ENCODE measurements at places on chromosomes 16 and 17.

DNA sequence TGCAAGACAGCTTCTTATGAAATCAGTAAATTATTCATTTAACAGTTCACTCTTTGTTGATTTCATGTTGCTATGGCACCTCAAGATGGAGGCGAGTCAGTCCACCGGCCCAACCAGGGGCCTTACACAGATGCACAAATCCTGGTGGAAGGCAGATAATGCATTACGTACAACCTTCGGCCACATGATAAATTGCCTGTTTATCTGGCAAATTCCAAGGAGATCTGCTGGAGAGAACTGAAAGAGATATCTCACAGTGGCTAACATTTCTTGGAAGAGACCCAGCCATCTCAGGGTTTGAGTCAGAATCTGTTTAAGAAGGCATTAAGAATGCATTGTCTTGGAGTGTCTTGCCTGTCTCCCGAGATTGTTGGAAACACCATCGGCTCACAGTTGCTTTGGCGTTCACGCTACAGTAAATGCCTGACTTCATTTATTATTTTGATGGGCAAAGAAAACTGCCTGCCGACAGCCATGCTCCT is 225.6 kb downstream of the MSI2 start:
- DNase-seq = no peak

GRCh38 chr17:43841282-43841681 is 5.7 kb upstream of the CD300LG start:
- no peak for DNase-seq

DNA sequence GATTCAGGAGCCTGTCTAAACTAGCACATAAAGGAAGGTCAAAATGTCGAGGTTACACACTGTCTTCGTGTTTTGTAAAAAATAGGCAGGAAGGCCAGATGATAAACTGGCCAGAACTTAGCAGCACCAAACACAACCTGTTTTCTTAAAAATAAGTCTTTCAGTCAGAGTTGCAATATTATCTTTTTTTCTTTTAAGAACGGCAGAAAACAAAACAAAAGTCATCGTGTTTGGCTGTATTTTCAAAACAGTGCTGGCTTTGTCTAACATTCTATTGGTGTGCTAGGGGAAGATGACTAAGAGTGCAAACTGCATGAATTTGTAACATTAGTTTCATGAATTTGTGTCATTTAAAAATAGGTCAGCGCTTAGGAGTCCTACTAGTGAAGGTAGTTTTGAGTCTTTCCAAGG is 5.3 kb downstream of the MAF start:
- DNase-seq = no peak

GRCh38 chr16:24896439-24896838 is 50.7 kb downstream of the SLC5A11 start:
- DNase-seq = no peak

DNA sequence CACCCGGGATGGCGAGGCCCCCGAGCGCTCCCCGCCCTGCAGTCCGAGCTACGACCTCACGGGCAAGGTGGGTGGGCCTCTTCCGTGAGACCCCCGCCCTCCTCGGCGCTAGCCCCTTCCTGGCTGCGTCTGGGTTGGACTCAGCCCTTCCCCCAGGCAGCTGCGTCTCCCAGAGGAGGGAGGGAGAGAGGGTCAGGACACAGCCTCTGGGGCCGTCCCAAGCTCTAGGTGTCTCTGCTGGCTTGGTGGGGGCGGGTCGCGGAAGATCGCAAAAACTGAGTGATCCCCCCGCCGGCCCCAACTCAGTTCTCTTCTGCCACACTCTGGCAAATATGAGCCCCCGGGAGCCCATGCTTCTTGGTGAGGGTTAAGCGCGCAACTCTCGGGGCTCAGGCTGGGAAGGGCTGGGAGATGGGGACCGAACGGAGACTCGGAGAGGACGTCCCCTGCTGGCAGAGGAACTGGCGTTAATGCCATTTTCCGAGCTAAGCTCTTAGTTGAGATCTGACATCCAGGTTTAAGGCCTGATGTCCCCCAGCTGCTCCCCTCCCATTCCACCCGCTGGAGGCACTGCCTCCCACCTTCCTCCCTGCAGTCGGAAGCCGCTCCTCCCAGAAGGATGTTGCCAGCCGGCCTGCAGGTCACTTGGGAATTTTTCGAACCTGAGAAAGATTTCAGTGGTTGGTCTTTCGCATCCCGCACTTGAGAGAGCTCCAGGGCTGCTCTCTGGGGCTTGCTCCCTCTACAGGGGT is 419 bp downstream of the RAB37 start:
- DNase-seq = peak; percentile 57

DNA sequence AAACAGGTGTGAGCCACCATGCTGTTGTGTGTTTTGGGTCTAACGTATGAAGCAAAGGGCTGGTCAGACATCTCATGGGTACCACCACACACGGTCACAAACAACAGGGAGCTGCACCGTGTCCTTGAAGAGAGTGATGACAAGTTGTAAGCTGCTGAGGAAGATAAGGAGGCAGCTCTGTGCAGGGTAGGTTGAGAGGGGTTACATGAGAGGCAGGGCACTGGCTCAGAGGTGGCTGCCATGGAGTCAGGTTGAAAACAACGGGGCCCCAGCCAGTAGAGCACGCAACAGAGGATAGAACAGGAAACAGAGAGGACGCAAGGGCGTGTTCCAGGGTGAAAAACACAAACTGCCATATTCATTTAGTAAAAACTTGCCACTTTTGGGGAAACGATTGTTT is 52.2 kb downstream of the TRARG1 start:
- no peak for DNase-seq

- DNase-seq = no peak
Observed at GRCh38 chr16:83021746-83022145, 395.0 kb downstream of the CDH13 start.

GRCh38 chr17:81681672-81682071 is 1.9 kb downstream of the ARL16 start:
- no peak for DNase-seq

GRCh38 chr17:31859487-31860008 is 504 bp upstream of the COPRS start:
- no peak for DNase-seq

GRCh38 chr16:10162981-10163380 is 19.2 kb downstream of the GRIN2A start:
- no peak for DNase-seq

DNA sequence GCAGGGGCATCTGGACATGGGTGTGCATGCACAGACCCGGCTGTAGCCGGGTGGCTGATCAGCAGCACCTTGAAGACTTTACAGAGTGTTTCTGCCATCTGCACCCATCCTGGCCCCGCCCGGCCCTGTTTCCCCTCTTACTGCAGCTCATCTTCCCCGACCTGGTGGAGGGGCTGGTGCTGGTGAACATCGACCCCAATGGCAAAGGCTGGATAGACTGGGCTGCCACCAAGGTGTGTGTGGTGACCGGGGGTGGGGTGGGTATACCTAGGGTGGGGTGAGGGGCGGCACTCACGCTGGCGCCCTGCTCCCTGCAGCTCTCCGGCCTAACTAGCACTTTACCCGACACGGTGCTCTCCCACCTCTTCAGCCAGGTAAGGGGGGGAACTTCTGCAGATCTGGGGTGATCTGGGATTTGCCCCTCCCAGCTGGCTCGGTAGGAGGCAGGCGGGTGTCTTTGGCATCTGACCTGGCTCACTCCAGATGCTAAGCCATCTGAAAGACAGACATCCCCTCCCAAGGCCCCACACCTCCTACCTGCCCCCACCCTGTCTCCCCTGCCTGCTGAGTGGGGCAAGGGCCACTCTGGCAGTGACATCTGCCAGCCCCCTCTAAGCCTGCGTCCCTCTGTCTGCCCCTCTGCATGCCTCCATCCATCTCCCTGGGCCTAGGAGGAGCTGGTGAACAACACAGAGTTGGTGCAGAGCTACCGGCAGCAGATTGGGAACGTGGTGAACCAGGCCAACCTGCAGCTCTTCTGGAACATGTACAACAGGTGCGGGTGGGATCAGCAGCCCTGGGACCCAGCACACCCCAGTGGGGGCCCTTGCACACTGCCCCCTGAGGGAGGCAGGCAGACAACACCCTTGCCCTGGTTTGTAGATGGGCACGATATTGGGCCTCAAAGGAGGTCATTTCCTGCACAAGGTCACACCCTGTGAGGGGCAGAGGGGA is 6.6 kb downstream of the NDRG4 start:
- no peak for DNase-seq

DNA sequence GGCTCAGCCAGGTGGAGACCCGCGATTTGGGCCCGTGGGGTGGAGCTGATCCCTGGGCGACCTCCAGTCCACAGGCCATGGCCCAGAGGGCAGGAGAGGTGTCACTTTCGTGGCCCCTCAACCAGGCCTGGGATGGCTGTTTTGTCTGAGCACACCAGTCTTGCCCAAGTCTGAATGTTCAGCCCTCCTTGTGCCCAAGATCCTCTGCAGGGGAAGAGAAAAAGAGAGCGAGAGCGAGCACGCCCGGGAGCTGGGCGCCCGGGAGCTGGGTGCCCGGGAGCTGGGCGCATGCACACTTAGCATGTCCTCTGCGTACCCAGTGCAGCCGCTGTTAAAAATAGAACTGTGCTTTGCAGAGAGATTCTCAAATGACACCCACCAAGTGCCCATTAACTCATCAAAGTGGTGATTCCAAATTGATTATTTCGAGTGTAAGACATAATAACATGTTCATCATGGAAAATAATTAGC is 403.3 kb upstream of the TNRC6C start:
- no peak for DNase-seq

- DNase-seq = peak; percentile 67
Observed at GRCh38 chr17:33750943-33751701, 458.0 kb upstream of the ASIC2 start.

DNA sequence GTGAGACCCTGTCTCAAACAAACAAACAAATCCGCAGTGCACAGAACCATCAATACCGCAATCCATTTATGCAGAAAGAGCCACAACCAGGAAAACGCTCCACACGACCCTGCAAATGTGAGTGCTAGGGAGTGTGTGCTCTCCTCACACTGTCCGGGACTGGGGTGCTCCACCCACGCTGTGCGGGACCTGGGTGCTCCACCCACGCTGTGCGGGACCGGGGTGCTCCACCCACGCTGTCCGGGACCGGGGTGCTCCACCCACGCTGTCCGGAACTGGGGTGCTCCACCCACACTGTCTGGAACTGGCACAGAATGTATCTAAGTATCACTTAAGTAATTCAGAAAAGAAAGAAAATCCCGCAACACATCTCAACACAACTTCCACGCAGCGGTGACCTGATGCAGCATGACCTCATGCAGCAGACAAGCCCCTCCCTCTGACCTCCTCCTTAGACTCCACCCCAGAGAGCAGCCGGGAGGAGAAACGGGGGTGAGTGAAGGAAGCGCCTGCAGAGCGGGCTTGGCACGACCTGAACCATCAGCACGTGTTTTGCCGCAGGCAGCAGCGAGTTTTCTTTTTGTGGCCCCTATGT is 38.5 kb downstream of the ZNF276 start:
- no peak for DNase-seq

- DNase-seq = no peak
Observed at GRCh38 chr17:33121756-33122155, 130.1 kb downstream of the SPACA3 start.

DNA sequence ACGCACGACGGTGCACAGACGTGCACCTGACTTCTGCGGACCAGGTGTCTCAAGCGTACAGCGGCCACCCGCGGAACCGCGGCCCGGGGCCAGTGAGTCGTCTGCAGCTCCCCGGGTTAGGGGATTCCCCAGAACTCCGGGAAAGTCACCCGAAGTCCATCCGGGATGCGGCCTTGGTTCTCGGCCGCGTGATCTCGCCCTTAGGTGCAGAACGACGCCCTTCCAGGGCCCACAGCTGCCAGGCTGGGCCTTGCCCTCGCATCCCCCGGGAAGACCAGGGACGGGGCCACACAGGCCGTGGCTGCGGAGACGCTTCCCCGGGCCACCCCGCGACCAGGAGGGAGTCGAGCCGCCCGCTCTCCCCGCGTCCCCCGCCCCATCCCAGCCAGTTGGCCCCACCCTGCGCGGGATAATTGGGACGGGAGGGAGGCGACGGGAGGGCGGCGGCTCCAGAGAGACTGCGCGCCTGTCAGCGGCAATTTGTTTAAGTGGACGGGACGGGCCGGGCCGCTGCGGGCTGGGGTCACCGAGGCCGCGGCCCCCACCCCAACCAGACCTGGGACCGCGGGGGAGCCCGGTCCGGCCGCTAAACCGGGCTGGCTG is 3.6 kb upstream of the TBX2 start:
- no peak for DNase-seq

GRCh38 chr17:32161506-32162365 is 19.4 kb downstream of the RHOT1 start:
- no peak for DNase-seq

DNA sequence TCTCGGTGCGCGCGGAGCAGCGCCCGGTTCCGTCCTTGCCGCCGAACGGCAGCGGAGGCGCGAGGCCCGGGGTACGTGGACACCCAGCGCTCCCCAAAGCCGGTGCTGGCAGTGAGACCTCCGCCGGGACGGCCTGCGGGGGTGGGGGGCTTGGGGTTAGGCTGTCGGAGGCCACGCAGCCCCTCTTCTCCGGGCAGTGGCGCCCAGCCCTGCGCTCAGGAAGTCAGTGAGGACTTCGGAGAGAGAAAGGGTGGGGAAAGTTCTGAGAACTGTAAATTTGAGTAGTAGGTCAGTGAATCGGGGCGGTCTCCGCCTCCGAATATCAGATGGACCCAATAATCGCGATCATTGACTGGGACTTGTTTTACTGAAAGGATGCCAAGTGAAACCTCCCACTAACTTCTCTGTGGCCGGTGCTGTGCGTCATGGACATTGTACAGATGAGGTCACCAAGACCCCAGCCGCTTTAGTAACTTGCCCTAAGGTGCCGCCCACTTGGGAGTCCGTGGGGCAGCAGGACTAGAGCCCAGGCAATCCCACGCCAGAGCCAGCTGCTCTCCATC is 468 bp downstream of the IL4R start:
- peak; percentile 73 for DNase-seq

DNA sequence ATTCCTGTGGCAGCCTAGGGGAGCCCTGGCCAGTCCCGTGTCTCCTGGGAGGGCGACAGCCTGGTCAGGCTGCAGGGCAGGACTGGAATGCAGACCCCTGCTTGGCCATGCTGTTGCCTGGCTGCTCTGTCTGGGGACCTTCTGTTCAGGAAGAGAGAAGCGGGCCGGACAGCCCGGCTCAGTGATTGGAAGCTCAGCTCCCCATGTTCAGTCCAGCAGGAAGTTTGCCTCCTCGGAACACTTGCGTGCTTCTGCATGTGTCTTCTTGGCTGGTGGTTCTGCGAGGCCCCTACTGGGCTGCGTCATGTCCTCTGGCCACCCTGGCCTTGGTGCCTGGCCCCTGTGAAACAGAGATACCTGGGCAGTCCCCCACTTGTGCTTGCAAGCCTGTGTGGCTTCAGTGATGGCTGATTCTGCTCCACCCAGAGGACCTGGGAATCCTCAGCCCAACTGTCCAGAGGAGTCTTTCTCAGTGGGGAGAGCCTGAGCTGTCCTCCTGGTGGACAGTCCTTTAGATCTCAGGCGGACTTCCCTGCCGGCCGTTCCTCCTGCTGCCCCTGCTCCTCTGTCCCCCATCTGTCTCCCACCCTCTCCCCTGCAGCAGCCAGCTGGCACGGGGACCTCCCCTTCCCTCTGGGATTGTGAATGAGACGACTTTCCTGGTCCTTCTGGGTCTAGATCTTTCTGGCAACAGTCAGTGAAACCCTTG is 279.5 kb downstream of the SEC14L1 start:
- no peak for DNase-seq

Measured in activated naive CD8-positive, alpha-beta T cell treated with anti-CD3 and anti-CD28 coated beads, Interleukin-2, amount 50 U/mL, for 24 hours (primary cell).